ENCODE measurements at places on chromosomes 13 and 19.
A peak's percentile ranks its signal among the peaks of the same experiment; 100 is the strongest.

- no peak overlapping the region for H3K4me3 ChIP-seq
- no peak overlapping the region for H3K27ac ChIP-seq
- no peaks in the 10 kb centered on the region for H3K36me3 ChIP-seq
- H3K4me1 ChIP-seq, result peaks cover 5% of the 10 kb centered on the region
Measured at GRCh38 chr19:16003391-16003790, 54.6 kb downstream of the OR10H4 start.

- no peaks in the 10 kb centered on the region for H3K36me3 ChIP-seq
- H3K4me1 ChIP-seq, result no peaks in the 10 kb centered on the region
- no peaks in the 10 kb centered on the region for H3K27me3 ChIP-seq
- H3K27ac ChIP-seq, result no peak overlapping the region
- H3K4me3 ChIP-seq, result no peak overlapping the region
- no peak for DNase-seq
Measured at GRCh38 chr13:77448689-77449088, 86.8 kb upstream of the SCEL start.

DNA sequence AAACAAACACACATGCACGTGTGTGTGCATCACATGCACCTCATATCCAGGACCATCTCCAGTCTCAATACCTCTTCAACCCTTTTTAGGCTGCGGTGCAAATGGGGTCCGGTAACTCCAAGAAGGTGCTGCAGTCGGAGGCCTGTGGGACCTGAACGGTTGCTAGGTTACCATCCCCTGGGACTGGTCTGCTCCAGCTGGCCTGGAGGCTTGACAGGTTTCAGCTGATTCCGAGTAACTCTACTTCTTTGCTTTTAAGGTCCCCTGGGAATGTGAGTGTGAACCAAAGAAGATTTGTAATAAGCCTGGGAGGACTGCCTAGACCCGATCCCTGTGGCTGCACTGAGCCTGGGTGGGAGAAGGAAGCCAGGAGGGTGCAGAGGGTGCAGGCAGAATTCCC is 117.5 kb downstream of the CCNA1 start:
- no peak for DNase-seq
- H3K4me3 ChIP-seq, result no peak overlapping the region
- no peaks in the 10 kb centered on the region for H3K36me3 ChIP-seq
- no peaks in the 10 kb centered on the region for H3K27me3 ChIP-seq
- no peaks in the 10 kb centered on the region for H3K4me1 ChIP-seq

DNA sequence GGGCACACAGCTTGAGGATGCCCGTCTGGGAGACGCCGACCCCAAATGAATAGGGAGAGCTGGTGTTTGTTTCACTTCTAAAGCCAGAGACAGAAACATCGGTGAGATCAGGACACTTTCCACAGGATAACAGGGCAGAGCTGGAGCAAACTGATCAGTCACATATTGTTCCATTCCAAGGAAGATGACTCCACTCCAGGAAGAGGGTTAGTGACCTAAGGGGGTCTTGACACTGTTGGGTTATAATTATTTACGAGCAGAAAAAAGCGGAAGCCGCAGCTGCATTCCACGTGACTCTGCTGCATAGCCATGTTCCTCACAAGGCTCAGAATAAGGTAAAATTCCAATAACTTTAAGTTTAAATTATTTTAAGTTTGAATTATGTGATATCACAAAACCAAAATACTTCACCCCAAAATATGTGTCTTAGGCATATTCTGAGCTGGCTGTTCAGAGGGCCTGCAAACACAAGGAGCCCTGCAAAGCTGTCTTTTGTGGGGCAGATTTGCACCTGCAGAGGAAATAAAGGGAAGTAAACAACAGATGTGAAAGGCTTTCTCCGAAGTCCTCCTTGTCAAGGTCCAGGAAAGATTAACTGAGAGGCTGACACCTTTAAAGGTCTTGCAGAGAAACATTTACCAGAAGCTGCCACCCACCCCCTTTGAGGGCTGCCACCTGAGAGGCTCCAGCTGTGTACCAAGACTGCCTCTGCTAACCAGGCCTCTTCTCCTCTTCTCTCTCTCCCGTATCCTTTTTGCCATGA is 819.2 kb downstream of the UQCRFS1 start:
- H3K4me1 ChIP-seq, result peaks cover 42% of the 10 kb centered on the region
- DNase-seq, result peak; percentile 29
- H3K27me3 ChIP-seq, result no peaks in the 10 kb centered on the region
